ENCODE measurements at places on chromosomes 2 and 18.

DNA sequence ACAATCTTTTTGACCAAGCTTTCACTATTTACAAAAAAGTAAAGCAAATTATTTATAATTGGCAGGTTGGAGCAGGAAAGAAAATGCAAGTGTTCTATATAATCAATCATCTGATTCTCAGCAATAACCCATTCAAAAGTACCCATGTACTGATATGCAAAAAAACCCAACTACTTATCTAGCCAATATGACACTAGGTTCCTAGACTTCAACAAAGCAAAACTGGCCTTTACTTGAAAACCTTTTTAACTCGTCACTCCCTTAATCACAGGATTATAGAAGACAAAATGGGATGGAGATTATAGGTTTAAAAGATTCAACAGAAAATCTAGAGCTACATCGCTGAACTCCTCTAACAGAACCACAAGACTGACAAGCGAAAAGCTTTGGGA lies 3.6 kb downstream of the TLK1 start:
- DNase-seq, result no peak

DNA sequence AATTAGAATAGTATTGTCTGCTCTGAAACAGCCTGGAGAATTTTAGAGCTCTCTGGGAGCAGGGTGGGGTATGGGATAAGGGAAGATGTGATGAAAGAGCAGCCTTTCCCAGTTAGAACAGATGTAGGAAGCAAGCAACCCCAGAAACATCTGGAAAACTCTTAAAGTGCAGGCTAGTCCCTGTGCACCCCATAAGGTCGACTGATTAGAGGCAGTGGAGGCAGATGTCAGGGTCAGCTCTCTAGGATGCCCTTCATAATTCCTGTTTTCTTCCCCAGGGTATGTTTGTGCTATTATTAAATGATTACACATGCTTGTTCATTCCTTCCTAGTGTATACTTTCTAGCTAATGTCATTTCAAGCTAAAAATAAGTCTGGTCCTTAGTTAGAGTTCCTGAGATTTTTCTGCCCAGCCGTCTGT lies 41.7 kb downstream of the PTPRM start:
- DNase-seq, result no peak

DNA sequence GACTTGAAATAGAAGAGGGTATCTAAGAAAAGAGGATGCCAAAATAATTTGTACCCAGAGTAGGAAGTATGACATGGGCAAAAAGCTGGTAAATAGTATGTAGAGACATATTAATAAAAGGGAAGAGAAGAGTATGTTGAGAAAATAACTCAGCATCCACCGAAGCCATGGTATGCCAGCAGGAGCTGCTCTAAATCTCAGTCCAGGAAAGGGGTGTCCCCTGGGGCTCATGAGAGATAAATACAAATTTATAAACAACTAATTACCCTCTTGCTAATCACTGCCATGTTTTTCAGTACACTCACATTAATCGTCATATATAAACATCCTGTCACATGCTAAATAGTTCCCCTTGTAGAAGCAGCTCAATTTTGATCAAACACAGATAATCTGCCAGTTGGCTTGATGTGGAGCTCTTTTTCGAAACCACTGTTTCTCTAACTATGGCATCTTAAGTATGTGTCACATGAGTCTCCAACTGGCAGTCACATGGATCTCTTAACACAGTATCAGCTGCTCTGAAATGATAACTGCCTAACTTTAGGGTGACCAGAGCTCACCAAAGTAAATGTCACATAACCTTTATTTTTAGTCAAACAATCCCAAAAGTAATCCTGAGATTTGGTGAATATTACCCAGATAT lies 31.9 kb downstream of the EXOC6B start:
- no peak for DNase-seq

DNA sequence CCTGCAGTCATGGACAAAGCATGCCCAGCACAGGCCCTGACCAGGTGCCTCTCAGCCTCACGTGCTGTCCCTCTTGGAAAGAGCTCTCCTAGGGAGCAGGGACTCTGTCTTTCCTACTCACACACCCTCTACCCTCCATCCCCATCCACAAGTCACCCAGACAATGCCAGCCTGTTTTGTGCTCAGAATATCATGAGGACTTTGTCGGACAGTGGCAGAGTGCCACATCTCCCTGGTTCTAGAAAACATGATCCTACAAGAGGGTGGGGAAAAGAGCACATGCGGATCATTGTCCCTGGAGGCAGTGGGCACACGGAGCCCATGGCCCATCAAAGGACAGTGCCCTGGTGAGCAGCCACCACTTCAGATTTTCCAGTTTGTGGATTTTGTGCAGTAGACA lies 3.7 kb upstream of the MAL start:
- DNase-seq, result no peak

DNA sequence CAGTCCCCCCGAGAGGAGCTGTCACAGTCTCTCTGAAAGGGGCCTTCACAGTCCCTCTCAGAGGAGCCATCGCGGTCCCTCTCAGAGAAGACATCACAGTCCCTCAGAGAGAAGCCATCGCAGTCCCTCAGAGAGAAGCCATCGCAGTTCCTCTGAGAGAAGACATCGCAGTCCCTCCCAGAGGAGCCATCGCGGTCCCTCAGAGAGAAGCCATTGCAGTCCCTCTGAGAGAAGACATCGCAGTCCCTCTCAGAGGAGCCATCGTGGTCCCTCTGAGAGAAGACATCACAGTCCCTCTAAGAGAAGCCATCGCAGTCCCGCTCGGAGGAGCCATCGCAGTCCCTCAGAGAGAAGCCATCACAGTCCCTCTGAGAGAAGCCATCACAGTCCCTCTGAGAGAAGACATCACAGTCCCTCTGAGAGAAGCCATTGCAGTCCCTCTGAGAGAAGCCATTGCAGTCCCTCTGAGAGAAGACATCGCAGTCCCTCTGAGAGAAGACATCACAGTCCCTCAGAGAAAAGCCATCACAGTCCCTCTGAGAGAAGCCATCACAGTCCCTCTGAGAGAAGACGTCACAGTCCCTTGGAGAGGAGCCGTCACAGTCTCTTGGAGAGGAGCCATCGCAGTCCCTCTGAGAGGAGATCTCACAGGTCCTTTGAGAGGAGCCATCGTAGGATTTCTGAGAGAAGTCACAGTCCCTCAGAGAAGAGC lies 1.3 kb upstream of the ZNF512 start:
- no peak for DNase-seq

DNA sequence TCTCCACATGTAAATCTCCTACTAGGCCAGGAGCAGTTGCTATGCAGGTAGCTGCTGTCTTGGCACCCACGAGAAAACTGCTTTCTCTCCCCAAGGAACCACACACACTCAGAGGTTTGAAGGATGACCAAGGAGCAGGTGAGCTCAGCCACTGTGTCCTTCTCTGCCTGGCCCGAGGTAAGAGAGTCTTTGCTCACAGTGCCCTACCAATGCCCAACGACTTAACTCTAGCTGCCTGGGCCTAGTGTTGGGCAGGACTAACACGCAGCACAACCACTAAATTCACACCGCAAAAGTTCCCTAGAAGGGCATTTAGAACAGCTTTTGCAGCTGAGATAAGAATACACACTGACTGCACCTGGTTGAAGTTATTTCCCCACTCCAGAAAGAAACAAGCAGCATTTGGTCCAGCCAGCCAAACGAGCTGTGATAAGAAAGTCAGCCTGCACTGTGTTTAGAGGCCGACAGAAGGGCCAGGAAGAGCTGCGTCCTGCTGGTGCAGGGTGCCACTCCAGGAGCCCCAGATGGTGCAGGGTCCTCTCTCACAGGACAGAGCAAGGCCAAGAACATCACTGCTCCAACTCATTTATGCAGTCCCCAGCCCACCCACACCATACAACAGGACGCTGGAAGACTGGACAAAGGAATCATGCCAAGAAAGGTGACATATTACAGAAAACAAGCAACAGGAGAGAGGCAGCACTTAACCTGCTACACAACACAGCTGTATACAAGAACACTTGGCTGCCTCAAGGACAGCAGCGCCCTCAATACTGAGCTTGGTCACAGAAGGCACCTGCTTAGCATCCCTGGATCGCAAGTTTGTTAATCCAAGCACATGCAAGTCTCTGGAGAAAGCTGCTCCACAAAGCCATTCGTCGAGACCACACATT lies 12.5 kb downstream of the HDLBP start:
- DNase-seq, result no peak

- no peak for DNase-seq
Observed at GRCh38 chr18:820591-821165, 8.6 kb upstream of the YES1 start.

Measured in NT2/D1 (cell line).